ENCODE measurements at places on chromosomes 7 and 10.

GRCh38 chr7:82156168-82156567 lies 287.4 kb downstream of the CACNA2D1 start:
- no peak for DNase-seq

GRCh38 chr7:147311336-147311735 lies 1194.7 kb downstream of the CNTNAP2 start:
- no peak for DNase-seq

DNA sequence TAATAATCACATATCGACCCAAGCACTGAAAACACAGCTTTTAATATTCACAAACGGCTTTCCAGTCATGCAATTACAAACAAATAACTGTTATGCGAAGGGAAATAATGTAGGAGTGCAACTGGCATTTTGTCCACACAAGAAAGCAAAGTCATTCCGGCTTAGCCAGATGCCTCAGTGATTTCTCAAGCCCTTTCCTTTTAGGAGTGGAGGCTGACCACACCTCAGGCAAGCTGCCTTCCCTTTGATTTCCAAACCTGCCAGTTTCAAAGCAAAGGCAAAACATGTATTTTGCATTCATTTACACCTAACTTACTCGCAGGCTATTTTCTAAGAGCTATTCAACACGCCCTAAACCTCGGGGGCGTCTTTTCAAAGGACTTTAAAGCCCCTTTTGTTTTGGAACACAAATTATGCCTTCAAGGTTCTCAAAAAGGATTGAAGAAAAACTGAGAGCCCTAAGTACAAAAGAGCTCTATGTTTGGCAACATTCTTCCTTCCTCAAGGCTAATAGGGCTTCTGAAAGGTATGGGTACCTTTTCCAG lies 109.6 kb downstream of the CPXM2 start:
- DNase-seq, result no peak

DNA sequence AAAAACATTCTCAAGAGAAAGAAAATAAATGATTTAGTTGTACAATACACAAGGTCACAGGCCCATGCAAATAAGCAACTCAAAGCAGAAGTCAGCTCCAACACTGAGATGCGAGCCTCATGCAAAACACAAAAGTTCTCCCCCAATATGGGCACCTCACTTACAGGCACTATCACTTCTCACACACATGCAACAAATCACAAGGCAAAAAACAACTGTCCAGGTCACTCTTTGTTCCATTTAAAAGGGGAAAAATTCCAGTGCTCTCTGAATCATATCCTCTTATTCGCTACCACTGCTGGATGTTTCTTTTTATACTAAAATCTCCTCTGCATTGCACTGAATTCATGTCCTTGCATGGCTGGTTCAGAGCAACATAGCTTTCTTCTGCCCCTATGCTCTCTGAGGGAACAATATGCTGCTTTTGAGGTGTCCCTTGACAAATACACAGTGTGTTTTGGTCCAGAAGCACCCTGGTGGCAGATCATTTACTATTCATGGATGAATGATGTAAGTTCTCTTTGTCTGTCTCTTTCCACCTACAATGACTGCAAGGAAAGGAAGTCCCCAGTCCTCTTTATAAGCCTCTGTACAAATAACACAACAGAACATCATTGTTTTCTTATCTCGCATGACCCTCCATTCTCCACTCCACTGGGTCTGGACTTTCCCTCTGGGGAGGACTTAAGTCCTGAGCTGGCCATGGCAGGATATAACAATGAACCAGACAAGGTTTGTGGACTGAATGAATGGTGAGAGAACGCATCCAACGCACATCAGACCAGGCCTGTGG lies 85.4 kb upstream of the GSDME start:
- no peak for DNase-seq

DNA sequence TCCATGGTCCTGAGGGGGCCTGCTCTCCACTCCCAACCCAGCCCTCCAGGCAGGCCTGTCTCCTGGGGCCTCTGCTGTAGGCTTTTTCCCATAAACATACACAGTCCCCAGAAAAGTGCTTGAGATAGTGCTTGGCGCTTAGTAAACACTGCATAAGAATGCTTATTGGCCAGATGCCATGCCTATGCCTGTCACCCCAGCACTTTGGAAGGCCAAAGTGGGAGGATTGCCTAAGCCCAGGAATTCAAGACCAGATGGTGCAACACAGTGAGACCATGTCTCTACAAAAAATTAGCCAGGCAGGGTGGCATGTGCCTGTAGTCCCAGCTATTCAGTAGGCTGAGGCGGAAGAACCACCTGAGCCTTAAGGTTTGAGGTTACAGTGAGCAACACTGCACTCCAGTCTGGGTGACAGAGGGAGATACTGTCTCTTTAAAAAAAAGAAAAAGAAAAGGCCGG lies 24.6 kb upstream of the ASL start:
- no peak for DNase-seq

GRCh38 chr10:20682782-20683181 lies 214.3 kb downstream of the NEBL start:
- peak; percentile 61 for DNase-seq

DNA sequence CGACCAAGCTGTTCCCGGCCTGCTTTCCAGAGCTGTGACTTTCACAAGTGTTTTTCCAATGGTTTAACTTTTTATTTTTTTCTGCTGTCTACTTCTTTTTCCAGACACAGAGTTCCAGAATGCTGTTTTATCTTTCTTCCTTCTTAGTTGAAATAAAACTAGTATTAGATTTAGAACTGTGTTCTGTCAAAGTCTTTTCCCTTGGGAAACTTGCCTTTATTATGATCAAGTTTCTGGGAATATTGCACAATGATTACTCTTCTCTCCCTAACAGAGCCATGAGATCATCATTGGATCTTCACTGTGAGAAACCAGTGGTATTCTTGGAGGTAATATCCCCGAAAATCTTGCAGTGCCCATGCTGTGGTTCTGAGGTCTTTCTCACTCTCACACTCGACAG lies 104.9 kb upstream of the KCND2 start:
- no peak for DNase-seq

- DNase-seq, result no peak
Observed at GRCh38 chr10:3750854-3751253, 34.2 kb downstream of the KLF6 start.

- no peak for DNase-seq
Observed at GRCh38 chr7:128781851-128782250, 6.3 kb upstream of the OPN1SW start.

DNA sequence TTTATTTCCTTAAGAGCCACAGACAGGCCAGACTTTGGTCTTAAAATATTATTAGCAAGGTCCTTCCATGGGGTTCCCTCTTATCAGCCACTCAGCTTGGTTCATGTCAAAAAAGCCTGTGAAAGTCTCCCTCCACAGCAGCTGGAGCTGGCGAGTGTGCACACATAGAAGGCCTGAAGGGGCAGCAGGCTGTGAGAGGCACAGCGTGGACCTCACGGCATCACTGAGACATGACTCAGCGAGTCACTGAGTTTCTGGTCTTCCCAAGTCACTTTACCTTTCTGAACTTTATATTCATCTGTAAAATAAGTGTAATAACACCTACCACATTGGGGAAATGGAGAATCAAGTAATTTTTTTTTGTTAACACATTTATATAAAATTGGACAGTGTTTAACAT lies 8.7 kb downstream of the TAF3 start:
- peak; percentile 58 for DNase-seq

DNA sequence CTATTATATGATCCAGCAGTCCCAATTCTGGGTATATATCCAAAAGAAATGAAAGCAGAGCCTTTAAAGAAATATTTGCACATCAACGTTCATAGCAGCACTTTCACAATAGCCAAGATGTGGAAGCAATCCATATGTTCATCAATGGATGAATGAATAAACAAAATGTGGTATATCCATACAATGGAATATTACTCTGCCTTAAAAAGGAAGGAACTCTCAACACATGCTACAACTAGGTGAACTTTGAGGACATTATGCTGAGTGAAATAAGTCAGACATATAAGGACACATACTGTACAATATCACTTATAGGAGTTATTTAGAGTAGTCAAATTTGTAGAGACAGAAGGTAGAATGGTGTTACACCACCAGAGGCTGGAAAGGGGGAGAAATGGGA lies 28.0 kb upstream of the ADRB1 start:
- no peak for DNase-seq

- DNase-seq, result no peak
Observed at GRCh38 chr7:135193615-135194081, 17.7 kb downstream of the WDR91 start.

- no peak for DNase-seq
Observed at GRCh38 chr10:19728376-19728775, 87.9 kb upstream of the PLXDC2 start.

GRCh38 chr7:716222-716621 lies 10.3 kb upstream of the DNAAF5 start:
- DNase-seq, result no peak

DNA sequence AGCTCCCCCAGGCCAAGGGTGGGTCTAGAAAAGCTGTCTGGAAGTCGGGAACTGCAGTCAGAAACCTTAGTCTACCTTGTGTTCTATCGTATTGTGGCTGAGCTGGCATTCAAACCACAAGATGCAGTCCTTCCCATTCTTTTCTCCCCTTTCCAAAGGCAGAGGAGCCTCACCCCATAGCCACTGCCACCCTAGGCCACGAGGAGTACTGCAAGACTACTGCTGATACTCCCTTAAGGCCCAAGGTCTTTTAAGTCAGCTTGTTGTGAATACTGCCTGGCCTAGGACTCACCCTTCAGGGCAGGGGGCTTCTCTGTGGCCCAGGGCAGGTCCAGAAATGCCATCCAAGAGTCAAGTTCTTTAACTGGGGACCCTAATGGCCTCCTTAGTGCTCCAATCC lies 214.5 kb upstream of the CNTNAP2 start:
- no peak for DNase-seq

DNA sequence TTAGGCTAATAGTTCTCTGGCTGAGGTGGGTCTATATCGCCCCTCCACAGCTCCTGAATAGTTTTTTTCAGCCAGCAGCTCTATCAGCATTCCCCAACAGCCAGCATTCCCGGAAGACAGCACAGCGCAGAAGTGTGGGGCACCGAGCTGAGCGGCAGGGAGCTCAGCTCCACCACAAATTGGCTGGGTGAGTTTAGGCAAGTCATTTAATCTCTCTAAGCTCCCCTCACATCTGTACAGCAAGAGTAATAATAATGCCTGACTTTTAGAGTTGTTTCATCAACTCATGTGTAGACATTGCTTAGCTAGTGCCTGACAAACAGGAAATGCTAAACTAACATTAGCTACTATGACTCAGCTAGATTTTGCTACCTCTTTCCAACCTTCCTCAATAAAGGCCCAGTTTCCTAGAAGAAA lies 247.9 kb upstream of the PTN start:
- DNase-seq, result no peak

DNA sequence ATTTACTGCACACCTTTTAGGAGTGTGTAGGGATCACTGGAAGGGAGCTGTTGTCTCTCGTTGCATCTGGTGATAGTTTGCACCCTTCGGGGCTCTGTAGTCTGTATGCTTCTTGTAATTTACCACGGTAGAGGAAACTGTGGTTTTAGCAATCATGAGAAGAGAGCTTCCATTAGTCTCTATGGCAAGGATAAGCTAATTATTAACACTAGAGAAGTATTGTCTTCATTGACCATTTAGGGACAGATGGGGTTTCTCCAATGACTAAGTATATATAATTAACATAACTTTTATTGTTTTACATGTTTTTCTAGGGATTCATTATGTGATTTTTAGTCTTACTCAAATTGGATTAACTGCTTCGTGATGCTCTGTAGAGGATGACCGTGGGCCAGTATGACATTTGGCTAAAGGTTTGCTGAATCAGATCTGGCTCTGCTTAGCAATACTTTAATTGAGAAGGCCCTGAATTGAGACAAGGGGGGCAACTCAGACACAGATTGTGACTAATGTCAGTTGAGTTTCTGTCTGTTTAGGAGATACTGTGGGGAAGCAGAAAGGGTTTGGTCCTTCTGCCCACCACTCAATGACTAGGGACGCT lies 8.7 kb downstream of the SLC18A2 start:
- no peak for DNase-seq

DNA sequence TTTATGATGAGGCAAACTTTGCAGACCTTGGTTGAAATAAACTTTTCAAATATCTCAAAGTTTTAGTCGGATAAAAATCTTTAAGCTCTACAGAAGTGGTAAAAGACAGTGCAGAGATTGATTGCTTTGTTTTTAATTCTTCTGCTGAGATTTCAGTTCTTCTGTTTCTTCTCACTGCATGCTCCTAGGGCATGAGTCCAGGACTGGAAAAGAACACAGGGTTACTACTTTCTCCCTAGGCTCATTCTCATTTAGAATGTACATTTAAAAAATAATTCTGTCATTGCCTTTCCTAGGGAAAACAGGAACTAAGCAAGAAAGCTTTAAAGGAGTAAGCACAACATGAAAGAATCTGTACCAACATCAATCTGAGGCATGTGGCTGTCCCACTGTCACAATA lies 256.7 kb upstream of the DGKB start:
- DNase-seq, result no peak

DNA sequence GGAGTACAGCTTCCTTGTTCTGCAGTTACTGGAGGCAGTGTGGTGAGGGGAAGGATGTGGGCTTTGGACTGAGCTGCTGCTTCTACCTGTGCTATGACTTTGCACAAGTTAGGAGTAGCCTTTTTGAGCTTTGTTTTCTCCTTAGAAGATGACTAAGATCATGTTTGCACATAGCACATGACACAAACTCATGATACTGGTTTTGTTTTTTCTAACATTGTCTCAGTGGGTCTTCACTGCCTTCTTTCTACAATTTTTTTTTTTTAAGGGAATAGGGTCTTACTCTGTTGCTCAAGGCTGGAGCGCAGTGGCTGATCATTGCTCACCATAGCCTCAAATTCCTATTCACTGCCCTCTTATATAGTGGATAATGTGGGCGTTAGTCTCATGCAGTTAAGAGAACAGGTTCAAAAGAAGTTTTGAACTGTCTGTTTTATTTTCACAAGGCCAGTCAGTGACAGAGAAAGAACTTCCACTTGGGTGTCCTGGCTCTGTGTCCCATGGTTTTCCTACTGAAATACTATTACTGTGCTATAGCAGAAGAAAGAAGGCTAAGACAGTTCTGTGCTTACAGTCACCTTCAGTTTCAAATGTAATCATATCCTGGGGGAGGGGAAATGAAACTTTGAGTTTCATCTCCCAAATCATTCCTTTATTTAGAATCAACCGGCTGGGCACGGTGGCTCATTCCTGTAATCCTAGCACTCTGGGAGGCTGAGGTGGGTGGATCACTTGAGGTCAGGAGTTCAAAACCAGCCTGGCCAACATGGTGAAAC lies 72.0 kb downstream of the KAT6B start:
- no peak for DNase-seq

GRCh38 chr7:24827589-24827988 lies 70.3 kb upstream of the GSDME start:
- DNase-seq, result no peak

DNA sequence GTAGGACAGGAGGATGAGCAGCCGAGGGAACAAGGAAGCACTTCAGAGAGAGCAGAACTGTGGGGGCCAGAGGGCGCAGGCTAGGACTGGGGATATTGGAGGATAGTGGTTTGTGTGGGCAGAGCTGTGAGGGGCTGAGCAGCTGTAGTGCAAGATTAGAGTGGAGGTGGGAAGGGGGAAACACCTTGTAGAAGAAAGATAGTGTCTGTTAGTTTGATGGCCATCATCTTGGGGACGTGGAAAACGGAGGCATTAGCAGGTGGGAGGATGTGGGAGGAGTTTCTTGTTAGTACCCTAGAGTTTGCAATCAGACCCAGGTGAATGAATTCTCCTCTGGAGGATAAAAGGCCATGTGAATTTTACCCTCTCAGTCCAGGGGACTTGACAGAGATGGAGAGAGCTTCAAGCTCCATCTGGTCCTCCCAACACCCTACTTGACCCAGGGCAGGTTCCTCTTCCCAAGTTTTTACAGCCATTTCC lies 34.0 kb downstream of the PRSS2 start:
- DNase-seq, result no peak

Data from erythroblast (primary cell).